Activated CD4-positive, CD25-positive, alpha-beta regulatory T cell treated with anti-CD3 and anti-CD28 coated beads, Interleukin-2, amount 50 U/mL, for 72 hours (primary cell): ENCODE measurements at places on chromosomes 12 and 14.

DNA sequence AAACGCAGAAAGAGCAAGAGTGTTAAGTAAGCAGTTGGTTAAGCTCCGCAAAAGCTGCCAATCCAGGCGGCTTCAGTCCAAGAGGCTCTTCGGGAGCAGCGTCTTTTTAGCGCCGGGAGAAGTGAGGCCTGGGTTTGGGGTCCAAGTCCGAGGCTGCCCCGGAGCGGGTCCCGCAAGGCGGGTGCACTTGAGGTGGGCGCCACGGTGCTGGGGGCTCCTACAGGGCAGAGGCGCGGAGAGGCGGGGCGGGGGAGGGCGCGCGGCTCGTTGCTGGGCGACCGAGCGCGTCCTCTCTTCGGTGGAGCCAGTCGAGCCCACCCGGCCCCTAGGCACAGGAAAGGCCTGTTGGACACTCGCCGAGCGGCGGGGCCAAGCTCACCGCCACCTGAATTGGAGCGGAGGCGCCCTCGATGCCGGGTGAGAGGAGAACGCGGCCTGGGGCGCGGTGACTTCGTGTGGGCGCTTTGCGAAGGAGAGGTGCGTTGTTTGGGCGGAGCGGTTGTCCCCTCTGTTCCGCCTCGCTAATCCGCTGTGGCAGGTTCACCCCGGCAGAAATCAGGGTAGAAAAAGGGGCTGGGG, 15.6 kb downstream of the TTC6 start:
- no peak for DNase-seq

DNA sequence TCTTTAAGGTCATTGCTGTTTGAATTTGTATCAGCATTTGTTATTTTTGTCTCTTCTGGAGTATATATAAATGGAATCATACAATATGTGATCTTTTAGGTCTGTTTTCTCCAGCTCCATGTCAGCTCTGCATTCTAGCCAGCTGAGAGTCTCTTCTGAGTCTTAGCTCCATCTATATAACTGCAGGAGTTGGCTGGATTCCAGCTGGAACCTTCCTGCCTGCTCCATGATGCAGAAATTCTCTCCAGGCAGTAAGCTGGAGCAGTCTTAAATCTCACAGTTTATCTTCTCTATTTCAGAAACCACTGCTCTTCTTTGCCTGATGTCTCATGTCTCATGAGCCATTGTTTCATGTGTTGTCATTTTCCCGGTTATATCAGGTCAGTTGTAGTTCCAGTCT, 827.6 kb downstream of the NRXN3 start:
- no peak for DNase-seq

GRCh38 chr14:89619596-89619995, 202.6 kb upstream of the FOXN3 start:
- DNase-seq, result no peak

GRCh38 chr14:65075628-65076325, 26.5 kb downstream of the MAX start:
- DNase-seq, result no peak

DNA sequence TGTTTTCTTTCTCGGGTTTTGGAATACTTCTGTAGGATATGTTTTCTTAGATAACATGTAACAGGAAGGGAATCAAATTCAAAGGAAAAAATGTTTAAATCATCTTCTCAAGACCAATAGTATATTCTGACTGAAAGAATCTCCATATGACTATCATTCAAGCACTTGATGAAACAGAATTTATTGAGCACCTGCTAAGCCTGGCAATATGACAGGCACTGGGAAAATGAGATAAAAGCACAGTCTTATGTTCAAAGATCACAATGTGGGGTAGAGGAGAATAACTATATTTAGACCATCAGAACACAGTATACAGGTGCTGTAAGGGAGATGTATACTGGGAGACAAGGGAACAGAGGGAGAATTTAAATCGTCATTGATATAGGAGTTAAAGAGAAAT, 19.1 kb upstream of the TMEM30B start:
- DNase-seq, result no peak

- no peak for DNase-seq
Observed at GRCh38 chr14:23702656-23703426, 66.7 kb downstream of the DHRS2 start.
